ENCODE measurements at places on chromosomes 3 and 15.

DNA sequence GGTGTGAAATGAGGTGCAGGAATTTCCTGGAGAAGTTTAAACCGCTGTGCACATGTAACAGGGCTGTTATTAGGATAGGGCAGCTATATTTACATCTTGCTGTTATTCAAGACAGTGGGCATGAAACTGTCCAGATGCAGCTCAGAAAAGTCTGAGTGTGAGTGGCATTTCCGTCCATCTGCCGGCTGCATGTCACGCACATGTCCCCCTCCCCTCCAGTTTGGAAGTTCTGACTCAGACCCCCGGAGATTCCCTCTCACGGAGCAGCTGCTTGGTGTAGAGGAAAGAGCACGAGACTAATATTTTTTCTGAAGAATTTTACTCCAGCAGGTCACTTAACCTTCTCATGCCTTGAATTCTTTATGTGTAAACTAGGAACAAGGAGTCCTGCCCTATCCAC lies 69.8 kb downstream of the FEM1B start:
- no peak for DNase-seq

DNA sequence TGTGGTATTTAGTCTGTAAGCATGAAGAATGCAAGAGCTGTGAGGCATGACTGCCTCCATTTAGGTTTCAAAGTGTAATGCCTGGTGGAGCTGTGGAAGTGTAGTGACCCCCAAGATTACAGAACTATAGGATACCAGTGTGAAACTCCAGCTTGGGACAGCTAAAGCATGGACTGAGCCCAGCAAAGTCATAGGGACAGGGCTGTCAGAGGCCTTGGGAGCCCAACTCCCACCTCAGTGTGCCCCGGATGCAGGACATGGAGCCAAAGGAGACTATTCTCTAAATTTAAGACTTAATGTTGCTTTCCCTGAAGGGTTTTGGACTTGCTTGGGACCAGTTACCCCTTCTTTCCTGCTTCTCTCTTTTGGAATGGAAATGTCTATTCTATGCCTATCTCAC lies 10.8 kb downstream of the GPR15 start:
- no peak for DNase-seq

GRCh38 chr3:175266478-175266877 lies 407.3 kb downstream of the NAALADL2 start:
- no peak for DNase-seq

- DNase-seq = no peak
Measured at GRCh38 chr15:92061511-92062195, 208.1 kb downstream of the SLCO3A1 start.

- no peak for DNase-seq
Measured at GRCh38 chr3:190673148-190673547, 159.3 kb downstream of the IL1RAP start.

DNA sequence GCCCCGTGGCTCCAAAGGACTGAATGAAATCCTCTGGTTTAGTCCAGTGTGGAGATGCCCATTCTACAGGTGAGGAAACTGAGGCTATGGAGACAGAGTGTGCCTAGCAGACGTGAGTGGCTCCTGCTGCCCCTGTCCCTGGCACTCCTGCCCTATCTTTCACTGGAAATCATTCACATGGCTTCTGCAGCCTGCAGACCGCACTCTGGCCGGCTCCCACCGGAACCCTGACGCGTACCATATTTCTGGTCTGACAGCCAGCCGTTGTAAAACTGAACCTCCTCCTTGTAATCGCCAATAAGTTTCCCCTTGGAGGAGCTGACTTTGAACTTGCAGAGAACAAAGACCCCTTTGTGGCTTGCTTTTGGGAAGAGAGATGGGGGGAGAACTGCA lies 136.5 kb downstream of the CHSY1 start:
- DNase-seq = peak; percentile 42

DNA sequence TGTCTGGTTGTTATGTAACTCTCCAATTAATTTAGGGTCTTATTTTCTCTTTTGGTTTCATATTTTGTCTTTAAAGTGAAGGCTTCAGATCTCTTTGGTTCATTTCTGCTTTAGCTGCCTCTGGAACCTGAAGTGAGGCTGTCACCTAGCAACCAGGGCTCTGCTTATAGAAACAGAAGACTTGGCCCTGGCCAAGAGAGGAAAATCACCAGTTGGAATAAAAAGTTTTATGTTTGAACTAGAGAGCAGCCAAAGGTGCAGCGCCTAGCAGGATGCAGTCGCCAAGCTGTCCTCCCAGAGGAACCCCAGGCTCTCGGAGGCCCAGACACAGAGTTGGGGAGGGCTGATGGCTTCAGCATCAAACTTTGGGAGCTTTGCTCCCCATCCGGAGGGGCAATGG lies 41.1 kb downstream of the LYZL4 start:
- peak; percentile 62 for DNase-seq

GRCh38 chr15:42329992-42330391 lies 29.3 kb upstream of the CAPN3 start:
- DNase-seq = no peak

- DNase-seq = no peak
Measured at GRCh38 chr15:27454281-27455075, 483.5 kb downstream of the GABRG3 start.

DNA sequence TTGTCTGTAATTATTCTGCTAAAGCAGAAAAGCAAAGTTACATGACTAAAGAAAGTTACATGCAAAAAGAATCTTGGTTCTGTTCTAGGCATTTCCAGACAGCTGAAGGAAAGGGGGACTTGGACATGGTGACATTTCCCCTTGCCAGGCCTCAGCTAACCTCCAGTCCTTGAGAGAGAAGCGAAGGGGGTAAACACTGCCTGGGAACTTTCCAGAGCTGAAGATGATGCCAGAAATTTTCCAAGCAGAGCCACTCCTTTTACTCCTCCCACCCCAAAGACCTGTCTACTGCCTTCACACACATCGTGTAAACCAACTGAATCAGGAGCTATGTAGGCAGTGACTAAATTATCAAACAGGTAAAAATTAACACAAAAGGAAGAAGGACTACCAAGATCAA lies 5.4 kb downstream of the MEX3B start:
- no peak for DNase-seq

GRCh38 chr3:72003936-72004335 lies 219.0 kb upstream of the PROK2 start:
- no peak for DNase-seq

DNA sequence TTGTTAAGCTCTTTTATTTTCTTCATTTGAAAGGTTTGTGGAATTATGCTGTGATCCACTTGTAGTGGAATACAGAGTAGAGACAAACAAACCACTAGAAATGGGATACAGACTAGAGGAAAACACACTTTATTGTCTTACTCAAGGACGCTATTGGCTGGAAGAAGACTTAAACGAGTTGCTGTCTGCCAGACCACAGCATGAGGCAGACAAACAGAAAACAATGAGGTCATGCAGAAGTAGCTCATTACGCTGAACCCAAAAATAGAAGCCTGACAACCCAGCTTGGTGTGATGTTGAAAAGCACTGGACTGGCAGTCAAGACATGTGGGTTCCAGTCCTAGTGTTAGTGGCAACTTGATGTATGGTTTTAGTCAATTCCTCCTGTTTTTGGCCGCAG lies 62.4 kb upstream of the P3H2 start:
- peak; percentile 83 for DNase-seq

DNA sequence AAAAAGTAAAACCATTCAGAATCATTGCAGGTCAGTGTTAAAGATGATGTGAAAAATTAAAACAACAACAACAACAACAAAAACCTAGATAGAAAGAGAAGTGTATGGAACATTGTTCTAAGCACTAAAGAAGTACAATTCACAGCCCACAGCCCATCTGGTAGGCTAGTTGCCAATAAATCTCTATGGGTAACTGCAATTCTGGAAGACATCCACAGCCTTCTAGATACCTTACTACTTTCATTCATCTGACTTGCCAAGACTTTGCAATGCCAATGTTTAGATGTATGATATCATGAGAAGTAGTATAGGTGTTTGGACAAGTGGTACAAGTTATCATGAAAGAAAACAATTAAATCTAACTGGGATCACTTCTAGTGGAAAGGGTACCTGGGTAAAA lies 198.6 kb downstream of the VGLL3 start:
- no peak for DNase-seq

GRCh38 chr3:67894510-67894909 lies 240.1 kb upstream of the SUCLG2 start:
- no peak for DNase-seq

DNA sequence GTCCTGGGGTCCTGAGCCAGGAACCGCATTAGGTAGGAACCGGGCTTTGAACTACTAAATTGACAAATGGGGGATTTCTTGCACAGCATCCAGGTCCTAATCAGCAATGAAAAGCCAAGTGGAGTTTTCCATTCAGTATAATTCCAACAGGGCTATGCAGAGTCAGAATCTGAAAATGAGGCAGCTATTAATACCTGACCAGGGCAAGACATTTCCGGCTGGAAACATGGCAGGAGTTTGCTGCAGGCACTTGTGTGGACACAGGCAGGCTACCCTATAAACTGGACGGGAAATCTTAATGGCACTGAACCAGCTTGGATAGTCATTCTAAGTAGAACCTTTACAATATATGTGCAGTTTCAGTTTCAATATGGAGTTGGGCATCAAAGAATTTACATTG lies 553.1 kb downstream of the FGF12 start:
- DNase-seq = no peak

DNA sequence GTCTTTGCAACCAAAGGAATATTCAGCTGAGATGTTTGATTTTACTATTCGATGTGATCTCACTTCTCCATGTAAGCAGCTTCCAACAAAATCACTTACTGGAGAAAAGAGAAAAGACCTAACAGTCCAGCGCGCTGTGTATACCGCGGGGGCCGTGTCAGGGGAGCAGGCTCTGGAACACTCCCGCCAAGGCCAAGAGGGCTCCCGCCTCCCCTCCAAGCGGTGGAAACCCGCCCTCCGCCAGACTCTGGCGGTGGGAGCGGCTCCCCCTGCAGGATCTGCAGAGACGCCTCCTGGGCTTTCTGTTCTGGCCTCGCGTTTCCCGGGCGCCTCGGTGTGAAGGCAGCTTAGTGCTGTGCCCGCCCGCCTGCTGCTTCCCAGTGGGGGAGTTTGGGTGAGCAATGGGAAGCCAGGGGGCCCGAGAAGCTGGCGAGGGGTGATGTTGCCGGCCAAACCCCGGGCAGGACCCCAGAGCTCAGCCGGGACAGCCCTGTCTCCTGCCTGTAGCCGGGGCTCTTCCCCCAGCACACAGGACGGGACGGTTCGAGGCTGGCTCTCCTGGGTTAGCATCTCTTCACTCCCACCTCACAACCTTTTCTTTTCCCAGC lies 36.3 kb downstream of the CHST14 start:
- peak; percentile 95 for DNase-seq

DNA sequence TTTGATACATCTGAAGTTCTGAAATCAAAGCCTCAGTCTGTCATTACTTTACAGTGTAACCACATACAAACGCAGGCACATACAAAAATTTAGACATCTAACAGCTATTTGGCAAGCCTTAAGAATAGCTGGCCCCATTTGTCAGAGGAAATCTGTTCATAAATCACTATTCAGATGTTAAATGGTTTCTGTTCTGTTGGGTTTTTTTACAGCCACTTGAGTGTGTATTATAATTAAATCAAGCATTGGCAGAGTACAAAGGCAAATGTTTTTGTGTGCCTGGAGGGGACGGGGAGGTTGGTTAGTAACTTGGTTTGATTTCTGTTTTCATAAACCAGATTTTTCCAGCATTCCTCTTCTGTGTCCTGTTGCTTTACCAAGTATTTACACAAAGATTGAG lies 24.1 kb downstream of the PIGB start:
- no peak for DNase-seq

DNA sequence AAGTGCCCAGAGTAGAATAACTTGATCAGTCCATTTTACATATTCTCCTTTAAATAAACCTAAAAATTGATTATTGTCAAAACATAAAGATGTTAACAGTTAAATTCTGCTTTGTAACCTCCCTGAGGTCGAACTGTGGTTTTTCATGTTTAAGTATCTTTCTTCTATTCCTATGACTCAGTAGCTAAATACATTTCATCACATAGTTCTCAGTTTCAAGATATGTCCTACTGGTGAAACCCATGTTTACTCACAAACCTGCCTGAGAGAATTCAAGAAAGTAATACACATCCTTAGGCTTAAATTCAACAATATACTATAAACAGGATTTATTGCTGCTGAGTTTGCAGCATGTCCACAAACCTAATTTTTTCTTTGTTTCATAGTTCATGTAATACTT lies 692.9 kb downstream of the ZPLD1 start:
- no peak for DNase-seq

- DNase-seq = no peak
Measured at GRCh38 chr3:57446318-57446841, 97.8 kb downstream of the DNAH12 start.

- DNase-seq = peak; percentile 17
Measured at GRCh38 chr15:92480361-92480760, 86.7 kb downstream of the ST8SIA2 start.

DNA sequence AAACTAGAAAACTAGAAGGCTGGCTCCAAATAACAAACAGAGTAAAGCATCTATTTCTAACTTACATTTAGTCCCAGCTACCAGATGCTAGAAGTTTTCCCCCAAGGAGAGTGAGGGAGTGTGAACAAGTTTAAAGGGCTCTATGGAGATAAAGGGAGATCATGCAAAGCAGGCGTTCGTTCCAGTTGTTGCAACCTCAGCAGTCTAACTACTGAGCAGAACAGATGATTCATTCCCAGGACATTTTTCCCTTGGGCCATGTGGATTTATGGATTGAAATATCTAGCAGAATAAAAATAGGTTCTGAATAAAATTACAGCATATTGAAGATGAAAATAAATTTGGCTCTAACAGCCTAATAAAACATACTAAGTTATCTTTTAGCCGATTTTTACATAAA lies 154.8 kb upstream of the TTC14 start:
- no peak for DNase-seq

DNA sequence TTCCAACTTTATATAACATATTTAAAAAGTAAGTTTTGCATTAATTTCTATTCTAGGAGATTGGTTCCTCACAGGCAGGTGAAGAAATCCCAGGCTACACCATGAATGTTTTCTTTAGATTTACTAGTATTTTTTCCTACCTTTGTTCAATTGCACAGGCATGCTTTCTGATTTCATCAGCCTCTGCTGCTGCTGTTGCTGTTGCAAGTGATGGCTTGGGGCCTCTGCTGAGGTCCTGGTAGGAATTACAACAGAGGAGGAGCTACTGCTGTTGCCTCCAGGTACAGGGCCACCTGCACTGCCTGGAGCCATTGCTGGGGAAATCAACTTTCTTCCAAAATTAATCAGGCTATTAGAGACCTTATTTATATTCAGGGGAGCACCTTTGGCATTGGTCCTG lies 353.3 kb downstream of the PLCL2 start:
- DNase-seq = no peak

DNA sequence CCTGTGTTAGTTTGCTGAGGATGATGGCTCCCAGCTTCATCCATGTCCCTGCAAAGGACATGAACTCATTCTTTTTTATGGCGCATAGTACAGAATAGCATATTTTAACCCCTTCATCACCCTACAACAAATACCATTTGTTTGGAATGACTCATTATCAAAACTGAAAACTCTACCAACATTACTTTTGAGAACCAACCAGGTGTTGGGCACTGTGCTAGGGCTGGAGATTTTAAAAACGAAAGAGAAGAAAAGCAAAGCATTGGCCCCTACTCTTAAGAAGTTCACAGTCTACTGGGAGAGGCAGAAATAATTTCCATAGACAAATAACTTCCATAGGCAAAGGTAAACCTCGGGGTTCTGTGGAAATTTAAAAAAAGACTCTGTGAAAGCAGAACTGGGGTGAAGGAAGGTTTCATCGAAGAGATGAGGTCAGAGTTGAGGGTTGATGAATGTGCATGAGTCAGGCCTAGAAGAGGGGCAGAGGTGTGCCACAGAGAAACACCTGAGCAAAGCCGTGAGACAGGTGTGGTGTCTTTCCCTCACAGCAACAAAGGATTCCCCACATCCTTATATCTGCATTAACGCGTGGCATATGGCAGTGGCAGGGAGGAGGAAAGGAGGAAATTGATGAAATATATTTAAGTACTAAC lies 51.0 kb downstream of the MCF2L2 start:
- DNase-seq = no peak
